ENCODE measurements at places on chromosomes 7 and 10. TPM values are rescaled to one million over a fixed set of nuclear protein-coding genes. Genes with fewer than 3 reads are reported as not detected.

ADAM12 gene
- 8.1 TPM for total RNA-seq

MKI67 gene
- 16.5 TPM for total RNA-seq

APBB1IP gene
- not detected for total RNA-seq

CHAT gene
- not detected for total RNA-seq

NKX2-3 gene
- not detected for total RNA-seq

TAF3 gene
- total RNA-seq: 2.1 TPM

ANK3 gene
- 3.2 TPM for total RNA-seq

ACHE gene
- total RNA-seq: 1.7 TPM

CDK14 gene
- 26.3 TPM for total RNA-seq

MARCHF5 gene
- 15.3 TPM for total RNA-seq

ZNF853 gene
- total RNA-seq: 5.8 TPM

MSMB gene
- not detected for total RNA-seq

MACC1 gene
- total RNA-seq: 0.24 TPM

All from epithelial cell of alveolus of lung (primary cell).